ENCODE measurements at places on chromosomes 7 and 10. TPM values are rescaled to one million over a fixed set of nuclear protein-coding genes. Genes with fewer than 3 reads are reported as not detected.

GRCh38 chr10:3106928-3107425 is 39.6 kb downstream of the PFKP start:
- DNase-seq: no peak

DNA sequence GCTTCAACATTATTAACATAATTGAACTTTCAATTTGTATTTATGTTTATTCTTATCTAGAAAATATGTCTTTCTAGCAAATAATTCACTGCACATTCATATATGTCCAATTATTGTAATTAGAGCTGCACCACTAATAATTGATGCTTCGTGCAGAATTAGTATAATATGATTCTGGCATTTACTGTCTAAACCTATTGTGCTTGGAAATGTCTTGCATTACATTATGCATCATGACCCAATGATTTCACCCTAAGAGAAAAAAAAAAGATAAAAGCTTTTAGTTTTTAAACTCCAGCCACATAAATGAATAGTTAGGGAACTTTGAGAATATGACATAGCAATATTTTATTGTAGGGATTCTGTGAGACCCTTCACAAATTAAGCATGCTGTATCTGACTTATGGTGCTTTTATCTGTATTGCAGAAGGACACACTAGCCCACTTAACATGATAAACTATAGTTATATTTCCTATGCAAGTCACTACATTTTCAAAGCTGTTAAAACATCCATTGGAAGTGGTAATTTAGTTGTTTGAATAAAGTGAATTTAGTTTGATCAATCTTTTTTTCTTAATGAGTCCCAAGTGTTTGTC is 1609.1 kb downstream of the REEP3 start:
- no peak for DNase-seq

Gene MYL10
- polyA plus RNA-seq: not detected

DNA sequence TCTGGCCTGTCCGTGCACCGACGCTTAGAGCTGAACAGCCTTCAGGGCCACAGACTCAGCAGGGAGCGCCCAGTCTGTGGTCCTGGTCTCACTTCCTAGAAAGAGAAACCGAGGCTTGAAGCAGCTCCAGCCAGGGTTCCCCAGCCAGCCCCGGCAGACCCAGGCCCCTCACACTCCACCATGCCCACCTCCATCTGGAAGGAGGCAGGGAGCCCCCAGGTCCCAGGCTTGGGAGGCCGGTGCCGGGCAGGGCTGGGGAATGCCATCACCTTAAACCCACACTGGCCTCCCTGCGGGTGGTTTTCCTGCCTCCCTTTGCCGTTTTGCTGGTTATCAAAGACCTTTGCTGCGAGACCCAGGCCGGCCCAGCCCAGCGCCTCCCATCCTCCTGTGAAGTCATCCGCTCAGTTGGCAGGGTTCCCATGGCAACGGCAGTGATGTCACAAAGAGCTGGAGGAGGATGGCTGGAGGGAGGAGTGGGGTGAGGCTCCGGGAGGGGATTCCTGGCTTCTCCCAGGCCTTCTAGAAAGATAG is 24.0 kb downstream of the ELFN1 start:
- DNase-seq: no peak

DNA sequence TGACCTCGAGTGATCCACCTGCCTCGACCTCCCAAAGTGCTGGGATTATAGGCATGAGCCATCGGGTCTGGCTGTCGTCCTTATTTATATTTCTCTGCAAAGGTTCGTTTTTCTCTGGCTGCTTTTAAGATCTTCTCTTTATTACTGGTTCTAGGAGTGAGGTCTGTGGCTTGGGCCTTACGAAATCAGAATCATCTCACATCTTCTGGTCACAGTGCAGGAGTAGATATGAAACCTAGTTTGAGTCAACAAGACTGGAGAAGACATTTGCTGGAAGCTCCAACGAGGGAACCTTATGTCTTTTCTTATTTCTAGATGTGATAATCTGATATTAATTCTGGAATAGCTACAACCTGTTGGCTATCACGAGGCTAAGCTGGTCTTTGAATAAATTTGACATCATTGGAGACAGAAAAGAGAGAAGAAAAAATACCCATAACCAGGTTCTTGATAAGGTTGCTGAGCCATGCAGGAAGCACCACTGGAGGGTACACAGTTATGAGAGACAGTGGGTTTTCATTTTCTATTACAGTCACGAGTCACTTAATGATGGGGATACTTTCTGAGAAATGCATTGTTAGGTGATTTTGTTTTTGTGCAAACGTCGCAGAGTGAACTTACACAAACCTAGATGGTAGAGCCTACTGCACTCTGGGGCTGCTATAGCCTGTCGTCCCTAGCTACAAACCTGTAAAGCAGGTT is 25.6 kb upstream of the IL15RA start:
- DNase-seq: no peak

DNA sequence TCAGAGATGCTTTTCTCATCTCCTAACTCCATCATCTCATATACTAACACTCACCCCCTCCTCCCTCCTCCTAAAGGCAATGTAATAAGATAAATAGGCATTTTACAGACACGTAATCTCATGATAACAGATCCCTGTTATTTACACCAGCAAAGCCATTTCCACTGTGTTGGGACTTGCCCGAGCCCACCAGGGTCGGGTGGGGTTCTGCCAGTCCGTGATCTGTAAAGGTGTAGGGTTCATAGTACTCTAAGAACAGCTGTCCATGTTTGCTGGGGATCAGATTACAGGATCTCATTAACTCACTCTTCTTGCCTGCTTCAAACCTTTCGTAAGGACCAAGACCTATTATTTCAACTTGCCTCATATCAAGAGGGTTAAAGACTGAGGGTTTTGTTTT is 172.4 kb downstream of the FZD1 start:
- no peak for DNase-seq

Gene POLR2J2
- polyA plus RNA-seq: 6.1 TPM

Gene MINDY4
- 3.9 TPM for polyA plus RNA-seq

Gene IL2RA
- 0.11 TPM for polyA plus RNA-seq

Gene ACHE
- polyA plus RNA-seq: 4.1 TPM

Gene KLF14
- polyA plus RNA-seq: 0.09 TPM

- DNase-seq: no peak
Measured at GRCh38 chr7:10677211-10677610, 296.5 kb upstream of the PHF14 start.

- DNase-seq: no peak
Measured at GRCh38 chr10:7787150-7787856, 490 bp downstream of the KIN start.

Gene TMEM236
- 0.49 TPM for polyA plus RNA-seq

GRCh38 chr10:124379609-124380193 is 39.0 kb downstream of the OAT start:
- DNase-seq: no peak

GRCh38 chr7:29078311-29079260 is 67.8 kb downstream of the CPVL start:
- no peak for DNase-seq

Gene TRIM50
- 31.7 TPM for polyA plus RNA-seq

GRCh38 chr10:122075171-122075570 is 86.2 kb downstream of the TACC2 start:
- DNase-seq: no peak

DNA sequence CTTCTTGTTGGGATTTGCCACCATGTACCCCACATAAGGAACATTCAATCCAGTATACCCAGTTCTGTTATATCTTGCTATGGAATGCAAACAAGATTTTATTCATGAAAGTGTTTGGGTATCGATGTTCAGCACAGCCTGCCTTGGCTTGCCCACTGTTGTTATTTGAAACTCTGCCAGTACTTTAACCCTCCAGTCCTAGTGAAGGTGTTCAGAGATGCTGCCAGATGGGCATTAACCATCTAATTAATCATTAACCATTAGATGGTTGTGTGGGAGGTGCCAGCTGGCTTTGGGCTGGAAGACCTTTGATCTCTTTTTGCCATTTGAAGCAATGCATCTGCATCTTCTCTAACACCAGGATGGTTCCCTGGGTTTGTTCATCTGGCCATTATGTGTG is 363.0 kb downstream of the SH2D4B start:
- DNase-seq: no peak

DNA sequence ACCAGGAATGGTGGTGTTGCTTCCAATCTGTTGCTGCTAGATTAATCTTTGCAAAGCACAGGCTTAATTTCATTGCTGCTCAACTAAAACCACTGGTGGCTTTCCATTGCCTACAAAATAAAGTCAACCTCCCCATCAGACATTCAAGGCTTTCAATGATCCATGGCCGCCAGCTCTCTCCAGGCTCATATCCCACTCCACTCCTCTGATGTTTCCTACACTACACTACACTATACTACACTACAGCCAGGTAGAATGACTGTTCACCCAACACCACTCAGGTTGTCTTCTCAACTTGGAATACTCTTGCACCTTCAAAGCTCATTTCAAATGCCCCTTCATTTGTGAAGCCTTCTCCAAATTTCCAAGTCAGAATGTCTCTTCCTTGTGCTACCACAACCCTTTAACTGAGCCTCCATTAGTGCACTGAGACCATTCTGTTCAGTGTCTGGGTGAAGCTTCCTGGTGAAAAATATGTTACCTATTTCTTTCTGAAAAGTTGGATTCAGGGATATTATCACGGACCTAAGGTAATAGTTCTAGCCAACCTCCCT is 35.5 kb upstream of the CC2D2B start:
- no peak for DNase-seq

GRCh38 chr7:15463801-15464666 is 97.8 kb downstream of the AGMO start:
- no peak for DNase-seq

DNA sequence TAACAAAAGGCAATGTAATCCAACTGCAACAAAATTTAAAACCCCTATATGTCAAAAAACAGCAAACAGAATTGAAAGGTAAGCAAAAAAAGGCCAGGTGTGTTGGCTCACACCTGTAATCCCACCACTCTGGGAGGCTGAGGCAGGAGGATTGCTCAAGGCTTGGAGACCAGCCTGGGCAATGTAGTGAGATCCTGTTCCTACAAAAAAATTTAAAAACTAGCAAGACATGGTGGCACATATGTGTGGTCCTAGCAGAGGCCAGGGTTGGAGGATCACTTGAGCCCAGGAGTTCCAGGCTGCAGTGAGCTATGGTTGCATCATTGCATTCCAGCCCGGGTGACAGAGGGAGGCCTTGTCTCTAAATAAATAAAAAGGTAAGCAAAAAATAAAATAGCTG is 212.1 kb upstream of the KLF14 start:
- DNase-seq: no peak

GRCh38 chr7:104979167-104979841 is 34.7 kb upstream of the KMT2E start:
- no peak for DNase-seq

Gene CALML5
- not detected for polyA plus RNA-seq

Gene MOGAT3
- not detected for polyA plus RNA-seq

DNA sequence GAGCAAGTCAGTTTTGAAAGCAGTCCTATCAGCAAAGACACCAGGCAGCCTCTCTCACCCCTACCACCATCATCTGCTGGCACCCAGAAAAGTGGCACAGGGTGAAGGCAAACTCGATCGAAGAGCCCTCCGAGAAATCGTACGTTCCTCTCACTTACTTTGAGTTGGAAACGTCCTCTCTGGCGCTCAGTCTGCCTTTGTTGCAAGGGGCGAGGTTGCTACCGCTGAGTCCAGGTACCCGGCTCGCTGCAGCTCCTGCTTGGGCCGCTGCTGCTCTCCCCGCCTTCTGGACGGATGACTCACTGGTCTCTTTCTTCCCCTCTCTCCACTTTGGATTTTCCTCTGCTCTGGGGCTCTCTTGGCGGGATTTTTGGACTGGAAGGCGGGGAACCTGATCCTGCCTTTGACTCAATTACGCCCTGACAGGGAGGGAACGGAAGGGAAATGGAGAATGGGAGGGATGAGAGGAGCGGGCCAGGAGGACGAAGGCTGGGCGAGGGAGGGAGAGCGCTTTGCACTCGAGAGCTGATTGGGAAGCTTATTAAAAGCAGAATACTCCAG is at the start of gene PTN:
Gene PTN (minus strand): TSS at position 453 of the 561 bp plus-strand sequence. CDS start 88,760 bp downstream, outside the sequence.
- DNase-seq: peak; percentile 59

Gene SPAM1
- not detected for polyA plus RNA-seq

- DNase-seq: no peak
Measured at GRCh38 chr7:43669286-43670081, 59.8 kb downstream of the COA1 start.

Gene PNLIPRP1
- polyA plus RNA-seq: 3,212 TPM

GRCh38 chr10:28914701-28915100 is 237.4 kb downstream of the BAMBI start:
- DNase-seq: no peak

DNA sequence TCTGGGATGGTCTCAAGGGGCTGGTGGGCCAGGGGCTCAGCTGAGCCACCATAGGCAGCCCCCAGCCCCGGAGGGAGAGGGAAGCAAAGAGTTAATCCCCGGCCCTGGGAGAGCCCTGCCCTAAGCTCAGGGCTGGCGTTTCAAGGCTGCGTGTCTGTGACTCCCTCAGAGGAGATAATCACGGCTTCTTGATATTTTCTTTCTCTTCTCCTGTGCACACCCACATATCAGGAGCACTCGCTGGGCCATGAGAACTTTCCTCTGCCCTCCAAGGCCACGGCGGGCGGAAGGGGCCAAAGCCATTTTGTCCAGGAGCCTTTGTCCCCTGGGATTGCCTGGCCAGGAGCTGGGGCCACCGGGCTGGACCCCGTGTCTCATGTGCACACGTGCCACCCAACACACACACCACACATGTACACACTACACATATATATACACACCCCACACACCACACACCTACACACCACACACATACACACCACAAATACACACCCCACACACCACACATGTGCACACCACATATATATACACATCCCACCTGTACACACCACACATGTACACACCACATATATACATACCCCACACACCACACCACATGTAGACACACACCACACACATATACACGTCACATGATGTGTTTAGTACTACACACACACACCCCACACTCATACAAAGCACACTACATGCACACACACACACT is 16.9 kb downstream of the VENTX start:
- no peak for DNase-seq

DNA sequence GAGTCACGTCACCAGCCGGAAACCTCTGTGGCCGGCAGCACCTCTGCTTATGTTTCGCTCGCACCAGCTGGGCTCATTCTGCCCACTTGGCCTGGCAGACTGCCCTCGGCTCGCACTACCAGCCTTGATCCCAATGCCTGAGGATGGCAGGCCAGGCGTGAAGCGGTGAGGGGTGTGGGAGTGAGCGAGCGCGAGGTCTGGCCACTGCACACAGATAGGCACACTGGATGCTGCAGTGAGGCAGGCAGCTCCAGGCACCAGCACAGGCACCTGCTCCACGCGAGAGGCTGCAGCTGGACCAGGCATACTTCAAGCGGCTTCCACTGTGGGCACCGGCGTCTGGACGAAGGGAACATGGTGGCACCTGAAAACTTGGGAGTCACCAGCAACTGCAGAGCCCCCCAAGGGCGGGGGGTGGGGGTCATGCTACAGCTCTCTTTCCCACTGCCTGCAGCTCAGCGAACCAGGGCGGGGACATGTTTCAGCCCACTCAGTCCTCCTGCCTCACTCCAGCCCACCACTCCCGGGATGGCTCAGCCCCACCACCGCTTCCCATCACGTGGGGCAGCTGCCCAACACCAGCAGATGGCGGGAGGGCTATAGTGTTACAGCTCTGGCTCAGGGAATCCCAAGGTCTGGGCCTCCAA is 5.4 kb upstream of the DMTF1 start:
- no peak for DNase-seq

All from pancreas (tissue), 10 donors.